Transverse colon (tissue), 4 donors: ENCODE measurements at places on chromosomes 1 and 21. TPM values are rescaled to one million over a fixed set of nuclear protein-coding genes. Genes with fewer than 3 reads are reported as not detected.

DNA sequence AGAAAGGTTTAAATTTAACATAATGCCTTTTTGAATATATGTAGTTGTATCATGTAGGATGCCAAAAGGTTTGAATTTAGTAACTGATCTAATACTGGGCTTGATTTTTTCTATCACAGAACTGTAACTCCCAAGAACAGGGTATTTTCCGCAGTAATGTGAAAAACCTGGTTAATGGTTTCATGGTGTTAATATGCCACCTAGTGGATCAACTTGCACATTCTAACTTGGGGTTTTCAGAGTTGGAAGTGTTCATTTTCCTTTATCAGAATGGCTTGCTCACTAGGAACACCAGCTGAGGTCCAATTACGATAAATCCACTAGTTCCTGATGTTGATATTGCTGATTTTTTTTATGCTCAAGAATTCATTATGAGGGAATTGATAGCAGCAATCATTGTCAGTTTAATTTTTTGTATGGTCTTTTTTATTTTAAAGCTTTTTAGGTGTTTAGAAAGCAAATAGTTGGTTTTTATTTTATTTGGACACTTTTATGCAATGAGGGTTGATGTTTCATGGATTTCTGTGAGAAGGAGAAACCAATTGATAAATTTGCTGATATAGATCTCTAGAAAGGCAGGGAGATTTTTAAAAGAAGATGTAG is 157.2 kb downstream of the PLA2G4A start:
- H3K27ac ChIP-seq: no peak overlapping the region
- no peaks in the 10 kb centered on the region for H3K27me3 ChIP-seq
- no peak for DNase-seq

DNA sequence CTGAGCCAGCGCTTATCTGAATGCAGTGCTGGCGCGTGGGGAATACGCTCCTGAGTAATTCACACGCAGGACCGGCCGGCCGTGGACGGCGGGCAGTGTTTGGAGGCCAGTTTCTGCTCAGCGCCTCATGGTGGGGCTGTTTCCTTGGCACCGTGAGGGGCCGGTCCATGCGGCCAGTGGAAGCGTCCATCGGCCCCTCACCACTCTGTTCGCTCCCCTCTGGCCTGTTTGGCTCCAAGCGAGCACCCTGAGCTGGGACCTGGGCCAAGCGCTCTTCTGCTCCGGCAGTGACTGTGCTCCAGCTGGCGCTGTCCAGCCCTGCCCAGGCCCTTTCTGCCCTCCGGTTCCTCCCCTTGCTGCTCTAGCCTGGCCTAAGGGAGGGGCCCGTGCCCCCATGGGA is 16.3 kb upstream of the PLCH2 start:
- no peak overlapping the region for H3K27ac ChIP-seq
- DNase-seq: no peak
- H3K4me3 ChIP-seq: no peak overlapping the region

DNA sequence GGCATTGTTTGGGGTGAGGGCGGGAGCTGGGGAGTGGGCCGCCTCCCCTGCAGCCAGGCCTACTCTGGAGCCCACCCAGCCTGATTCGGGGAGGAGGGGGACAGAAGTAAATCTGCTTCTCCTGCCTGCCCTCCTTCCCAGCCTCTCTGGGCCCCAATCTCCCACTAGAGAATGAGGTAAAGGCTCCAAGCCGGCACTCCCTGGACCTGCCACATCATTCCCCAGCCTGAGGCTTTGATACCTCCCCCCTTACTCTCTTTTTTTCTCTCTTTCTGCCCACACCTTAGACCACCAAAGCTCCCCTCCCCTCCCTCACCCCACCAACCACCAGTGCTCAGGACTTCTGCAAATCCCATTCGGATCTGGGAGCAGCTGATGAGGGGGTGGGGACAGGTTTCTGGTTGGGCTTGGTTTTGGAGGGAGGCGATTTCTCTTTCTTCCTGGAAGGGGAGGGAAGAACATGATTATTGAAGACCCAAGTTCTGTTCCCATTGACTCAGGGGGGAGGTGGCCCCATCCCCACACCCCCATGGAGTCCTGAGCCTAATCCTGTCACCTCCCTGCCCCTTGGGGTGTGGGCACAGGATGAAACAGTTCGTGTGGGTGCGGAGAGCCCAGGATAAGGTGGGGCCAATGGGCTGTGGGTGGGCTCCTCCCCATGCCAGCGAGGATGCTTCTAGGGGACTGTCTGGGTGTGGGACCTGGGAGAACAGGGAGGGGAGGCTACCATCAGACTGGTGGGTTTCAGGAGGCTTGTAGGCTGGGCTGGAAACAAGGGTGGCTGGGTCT is 1.3 kb downstream of the MAP7D1 start:
- no peak for DNase-seq
- H3K36me3 ChIP-seq: no peaks in the 10 kb centered on the region
- peaks cover 64% of the 10 kb centered on the region for H3K4me1 ChIP-seq
- H3K4me3 ChIP-seq: peak overlapping the region; percentile 88

DNA sequence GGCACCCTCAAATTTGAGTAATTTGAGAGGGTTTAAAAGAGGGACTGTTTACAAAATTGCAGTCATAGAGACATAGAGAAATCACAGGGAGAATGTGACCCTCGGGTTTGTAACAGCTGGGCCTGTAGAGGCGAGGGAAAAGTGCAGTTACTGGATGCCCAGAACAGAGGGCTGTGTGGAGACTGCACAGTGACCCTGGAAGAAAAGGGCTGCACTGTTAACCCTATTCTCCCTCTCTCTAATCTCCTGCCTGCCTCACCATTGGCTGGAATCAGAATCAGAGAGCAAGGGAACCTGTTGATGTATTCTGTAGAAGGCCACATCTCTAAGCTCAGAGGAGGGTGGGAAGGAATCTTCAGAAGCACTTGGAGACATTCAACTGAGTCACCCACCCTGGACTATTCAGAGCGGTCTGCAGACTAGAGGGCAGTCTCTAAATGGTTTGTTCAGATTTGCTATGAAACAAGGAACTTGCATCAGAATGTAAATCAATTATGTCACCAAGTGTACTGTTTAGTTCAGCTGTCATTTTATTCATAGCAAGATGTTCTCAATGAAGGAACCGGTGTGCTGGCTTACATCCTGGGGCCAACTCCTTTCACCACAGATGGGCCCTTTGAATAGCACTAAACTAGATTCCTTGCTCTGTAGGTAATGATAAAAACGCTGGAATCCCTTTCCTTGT is 132.2 kb upstream of the HOOK1 start:
- H3K27ac ChIP-seq: peak overlapping the region; percentile 72
- H3K36me3 ChIP-seq: no peaks in the 10 kb centered on the region
- no peak overlapping the region for H3K4me3 ChIP-seq
- H3K27me3 ChIP-seq: no peaks in the 10 kb centered on the region
- no peak for DNase-seq
- peaks cover 3% of the 10 kb centered on the region for H3K4me1 ChIP-seq

DNA sequence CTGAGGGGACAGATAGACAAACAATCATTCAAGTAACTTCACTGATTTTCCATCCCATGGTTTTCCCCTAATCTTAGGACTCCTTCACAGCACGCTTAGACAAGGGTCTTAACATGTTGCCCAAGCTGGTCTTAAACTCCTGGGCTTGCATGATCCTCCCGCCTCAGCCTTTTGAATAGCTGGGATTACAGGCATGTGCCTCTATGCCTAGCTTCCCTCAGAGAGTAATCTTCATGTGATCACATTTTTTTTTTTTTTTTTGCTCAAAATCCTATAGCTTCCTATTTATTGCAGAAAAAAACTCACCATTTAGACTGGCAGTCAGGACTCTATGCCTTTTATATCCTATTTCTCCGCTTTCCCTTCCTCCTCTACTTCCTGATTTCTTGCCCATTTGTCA is 90.4 kb upstream of the DPH5 start:
- H3K27ac ChIP-seq: no peak overlapping the region
- no peak overlapping the region for H3K4me3 ChIP-seq
- H3K4me1 ChIP-seq: no peaks in the 10 kb centered on the region
- DNase-seq: no peak

GRCh38 chr1:241356519-241357365 is at the start of gene RGS7:
RGS7 (minus strand) TSS chr1:241357205.
- H3K4me3 ChIP-seq: peak within 1 kb of the TSS; percentile 60
- H3K36me3 ChIP-seq: no peaks in the 10 kb centered on the region
- peak; percentile 20 for DNase-seq
- peaks cover 3% of the 10 kb centered on the region for H3K4me1 ChIP-seq
- H3K27me3 ChIP-seq: peaks cover 59% of the 10 kb centered on the region

Gene CAMK1G
- total RNA-seq: not detected

DNA sequence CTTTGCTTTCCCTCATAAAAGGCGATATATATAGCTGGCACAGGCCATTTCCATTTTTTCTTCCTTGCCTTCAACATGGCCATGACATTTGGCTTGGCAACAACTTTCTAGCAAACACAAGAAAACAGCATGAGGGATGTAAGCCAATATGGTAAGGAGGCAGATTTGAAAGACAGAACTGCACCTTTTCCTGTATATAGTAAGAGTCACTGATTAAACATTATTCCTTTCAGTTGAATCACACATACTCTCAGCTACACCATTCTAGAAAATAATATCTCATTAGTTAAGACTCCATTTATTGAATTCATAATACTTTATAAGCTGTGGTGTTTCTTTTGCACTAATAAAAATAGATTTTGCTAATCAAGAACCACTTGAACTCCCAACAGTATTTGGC is 9.5 kb downstream of the SIKE1 start:
- peaks cover 17% of the 10 kb centered on the region for H3K36me3 ChIP-seq
- H3K27me3 ChIP-seq: no peaks in the 10 kb centered on the region
- DNase-seq: no peak
- no peaks in the 10 kb centered on the region for H3K4me1 ChIP-seq

- peak; percentile 43 for DNase-seq
- H3K4me3 ChIP-seq: no peak overlapping the region
- no peaks in the 10 kb centered on the region for H3K36me3 ChIP-seq
- H3K27me3 ChIP-seq: no peaks in the 10 kb centered on the region
These were observed 15.4 kb downstream of the LIN9 start for GRCh38 chr1:226293553-226293920.

DNA sequence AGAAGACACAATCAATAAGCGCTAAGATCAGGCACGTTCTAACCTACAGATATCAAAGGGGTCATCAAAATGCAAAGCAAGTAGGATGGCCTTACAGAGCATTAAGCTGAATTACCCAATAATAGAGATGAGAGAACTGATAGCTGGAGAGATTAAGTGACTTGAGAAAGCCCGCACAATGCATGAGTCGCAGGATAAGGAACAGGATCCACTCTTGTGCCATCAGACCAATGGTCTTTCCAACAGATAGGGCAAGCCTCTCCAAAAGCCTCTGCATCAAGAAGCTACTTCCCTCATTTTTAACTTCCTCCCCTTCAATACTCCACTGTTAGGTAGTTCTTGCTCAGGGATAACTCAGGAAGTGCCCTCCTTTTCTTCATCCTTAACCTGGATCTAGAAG is 2.6 kb downstream of the CHML start:
- H3K4me3 ChIP-seq: no peak overlapping the region
- H3K27me3 ChIP-seq: no peaks in the 10 kb centered on the region
- peaks cover 16% of the 10 kb centered on the region for H3K4me1 ChIP-seq
- no peak overlapping the region for H3K27ac ChIP-seq
- H3K36me3 ChIP-seq: no peaks in the 10 kb centered on the region

DNA sequence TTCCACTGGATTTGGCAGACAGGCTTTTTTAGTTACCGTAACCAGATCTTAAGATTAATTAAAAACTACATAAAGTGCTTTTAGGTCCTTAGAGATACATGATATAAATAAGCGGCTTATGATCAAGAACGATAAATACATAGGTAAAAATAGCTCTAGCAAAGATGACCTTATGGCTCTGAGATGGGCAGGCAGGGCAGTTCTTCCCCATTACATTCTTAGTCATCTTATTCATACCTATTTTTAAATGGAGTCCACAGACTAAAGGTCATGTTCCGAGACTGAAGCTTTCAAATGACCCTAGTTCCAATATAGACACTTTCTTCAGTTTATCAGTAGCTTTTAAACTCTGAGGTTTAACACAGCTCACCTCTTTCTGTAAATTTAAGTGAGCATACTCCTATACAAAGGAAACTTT is 4.3 kb downstream of the MCL1 start:
- H3K4me1 ChIP-seq: peaks cover 71% of the 10 kb centered on the region
- H3K27ac ChIP-seq: peak overlapping the region; percentile 98
- no peaks in the 10 kb centered on the region for H3K27me3 ChIP-seq

GRCh38 chr1:32394890-32395432 is 720 bp upstream of the BSDC1 start:
- peak overlapping the region; percentile 91 for H3K27ac ChIP-seq
- H3K36me3 ChIP-seq: no peaks in the 10 kb centered on the region
- DNase-seq: no peak
- peaks cover 34% of the 10 kb centered on the region for H3K4me1 ChIP-seq
- H3K27me3 ChIP-seq: no peaks in the 10 kb centered on the region
- H3K4me3 ChIP-seq: peak overlapping the region; percentile 66

DNA sequence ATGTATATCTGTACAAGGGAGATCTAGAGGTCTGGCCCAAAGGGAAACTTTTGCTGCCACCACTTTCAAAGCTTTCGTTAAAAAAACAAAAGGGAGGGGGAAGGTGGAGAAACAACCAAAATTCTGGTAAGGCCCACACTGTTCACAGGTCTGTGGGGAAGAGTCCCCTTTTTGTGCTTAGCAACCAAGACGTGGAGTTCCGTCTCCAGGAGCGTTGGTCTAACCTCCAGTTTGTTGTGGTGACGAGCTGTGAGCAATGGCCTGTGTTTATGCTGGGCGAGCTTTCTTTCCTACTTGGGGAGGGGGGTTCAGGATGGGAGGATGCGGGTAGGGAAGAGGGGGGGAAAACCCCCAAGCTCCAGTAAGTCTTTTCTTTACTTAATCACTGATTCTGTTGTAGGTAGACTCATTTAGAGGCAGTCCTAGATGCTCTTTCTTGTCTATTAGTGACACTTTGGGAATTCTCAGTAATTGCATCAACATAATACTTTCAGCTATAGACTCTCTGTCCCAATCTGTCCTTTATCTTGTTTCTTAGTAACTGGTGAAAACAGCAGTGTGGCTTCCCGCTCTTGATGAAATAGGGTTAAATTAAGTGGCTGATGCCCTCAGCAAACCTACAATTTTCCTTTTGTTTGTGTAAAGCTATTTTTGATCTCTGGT is 1.5 kb downstream of the HIPK1 start:
- peak; percentile 41 for DNase-seq
- H3K27ac ChIP-seq: peak overlapping the region; percentile 95
- H3K36me3 ChIP-seq: no peaks in the 10 kb centered on the region
- H3K27me3 ChIP-seq: no peaks in the 10 kb centered on the region
- peak overlapping the region; percentile 92 for H3K4me3 ChIP-seq
- peaks cover 42% of the 10 kb centered on the region for H3K4me1 ChIP-seq

DNA sequence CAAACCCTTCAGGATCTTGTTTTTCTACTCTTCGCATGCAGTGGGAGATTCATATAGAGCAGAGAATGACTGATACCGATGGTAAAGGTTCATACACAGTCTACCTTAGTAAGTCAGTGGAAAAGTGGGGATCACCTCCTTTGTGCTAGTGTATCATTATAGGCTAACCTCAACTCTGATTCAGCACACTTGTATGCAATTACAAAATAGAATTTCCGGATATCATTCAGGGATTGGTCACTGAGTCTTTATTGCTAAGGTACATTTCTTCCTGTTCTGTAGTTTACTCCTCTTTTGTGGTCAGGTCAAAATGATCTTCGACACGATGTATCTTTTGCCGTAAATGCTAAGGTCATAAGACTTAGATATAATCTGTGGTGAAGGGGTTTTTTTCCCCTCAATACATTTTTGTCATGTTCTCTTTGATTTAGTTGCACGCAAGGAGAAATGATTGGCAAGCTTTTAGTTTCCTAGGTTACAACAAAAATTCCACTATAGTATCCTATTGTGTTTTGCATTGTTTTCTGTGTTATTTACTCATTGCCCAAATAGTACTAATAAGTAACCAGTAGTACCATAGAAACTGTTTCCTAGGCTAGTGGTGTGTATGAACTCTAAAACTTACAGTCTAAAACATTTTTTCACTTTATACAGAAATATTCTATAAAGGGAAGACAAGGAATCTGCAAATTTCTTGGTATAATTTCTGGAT is 35.7 kb upstream of the PLA2G4A start:
- H3K27me3 ChIP-seq: no peaks in the 10 kb centered on the region
- H3K36me3 ChIP-seq: no peaks in the 10 kb centered on the region
- H3K4me1 ChIP-seq: no peaks in the 10 kb centered on the region
